Stomach (tissue), 19 donors: ENCODE measurements at places on chromosomes 2 and 18. TPM values are rescaled to one million over a fixed set of nuclear protein-coding genes. Genes with fewer than 3 reads are reported as not detected.

The LRATD1 gene
- total RNA-seq = 9.8 TPM

The SLC23A3 gene
- total RNA-seq = 1.2 TPM

The ZDBF2 gene
- 38.5 TPM for total RNA-seq

The TTR gene
- total RNA-seq = not detected

The CDK5R2 gene
- total RNA-seq = 0.58 TPM

The CRYBA2 gene
- total RNA-seq = not detected

The MLPH gene
- 561 TPM for total RNA-seq

The MDH1B gene
- 0.58 TPM for total RNA-seq

The IL1R2 gene
- total RNA-seq = 99.6 TPM

The BOLL gene
- not detected for total RNA-seq

The VWA3B gene
- not detected for total RNA-seq

The CNNM4 gene
- 5.1 TPM for total RNA-seq

The IL36A gene
- total RNA-seq = not detected

The EVA1A gene
- 2.4 TPM for total RNA-seq

The GALNT3 gene
- 134 TPM for total RNA-seq

The SERPINB3 gene
- total RNA-seq = not detected

The NLRC4 gene
- 0.45 TPM for total RNA-seq

The CENPA gene
- total RNA-seq = not detected

The CLIP4 gene
- total RNA-seq = 69.6 TPM

The DYTN gene
- not detected for total RNA-seq

The TDRD15 gene
- total RNA-seq = under 0.01 TPM

The PFN4 gene
- total RNA-seq = not detected

The NUP35 gene
- total RNA-seq = 59.5 TPM

The LYG1 gene
- total RNA-seq = not detected

The GNLY gene
- not detected for total RNA-seq

The NEB gene
- not detected for total RNA-seq

The RHBDD1 gene
- total RNA-seq = 31.6 TPM

The KIAA2012 gene
- total RNA-seq = not detected

The ITM2C gene
- 105 TPM for total RNA-seq

The UGT1A3 gene
- 9.0 TPM for total RNA-seq

The RPRM gene
- total RNA-seq = 5.0 TPM

The MEP1B gene
- not detected for total RNA-seq

The SLC5A7 gene
- total RNA-seq = 0.58 TPM

The VIL1 gene
- 120 TPM for total RNA-seq

The UGT1A5 gene
- total RNA-seq = 0.37 TPM

The WNT6 gene
- not detected for total RNA-seq

The RAX gene
- total RNA-seq = not detected

The RNF125 gene
- total RNA-seq = 50.2 TPM

The SERPINB13 gene
- not detected for total RNA-seq

The TCF7L1 gene
- 0.45 TPM for total RNA-seq

The ZFAND2B gene
- 29.5 TPM for total RNA-seq

The MAPK4 gene
- total RNA-seq = 3.1 TPM
